ENCODE measurements at places on chromosomes 4 and X.

DNA sequence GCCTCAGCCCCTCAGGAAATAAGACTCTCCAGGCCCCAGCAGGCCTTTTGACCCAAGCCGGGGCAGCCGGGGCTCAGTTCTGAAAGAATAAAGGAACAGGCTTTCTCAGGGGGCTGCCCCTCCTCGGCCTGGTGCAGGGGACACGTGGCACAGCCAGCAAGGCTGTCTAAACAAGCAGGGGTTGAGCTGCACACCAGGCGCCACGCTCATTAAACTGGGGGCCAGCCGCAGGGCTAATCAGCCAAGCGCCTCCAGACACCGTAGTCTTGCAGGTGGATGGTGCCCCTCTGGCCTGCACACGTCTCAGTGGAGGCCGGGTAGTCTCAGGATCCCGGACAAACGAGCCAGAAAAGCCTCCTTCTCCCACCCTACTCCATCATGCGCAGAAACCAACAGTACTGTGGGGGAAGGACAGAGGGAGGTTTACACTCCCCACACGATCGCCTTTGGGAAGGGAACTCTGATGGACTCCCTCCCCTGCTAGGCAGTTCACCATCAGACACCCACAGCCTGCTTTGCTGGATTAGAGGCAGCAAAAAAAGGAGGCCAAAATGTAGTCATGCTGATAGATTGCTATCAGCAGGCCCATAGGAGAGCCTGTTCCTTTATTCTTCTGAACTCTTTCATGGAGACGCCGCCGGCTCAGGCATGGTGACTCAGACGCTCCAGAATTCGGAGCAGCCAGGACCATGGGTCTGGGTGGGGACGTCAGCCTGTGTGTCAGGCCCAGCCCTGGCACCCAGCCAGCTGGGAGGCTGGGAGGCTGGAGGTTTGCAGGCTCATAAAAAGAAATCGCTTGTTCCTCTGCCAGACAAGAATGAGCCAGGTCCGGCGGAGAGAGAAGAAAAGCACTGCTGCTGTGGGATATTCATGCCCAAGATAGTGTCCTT, 342.4 kb downstream of the BCOR start:
- DNase-seq: no peak

GRCh38 chr4:144787365-144788258, 141.7 kb downstream of the HHIP start:
- DNase-seq: no peak

- DNase-seq: no peak
These were observed 125.2 kb downstream of the FHIP1A start for GRCh38 chr4:151534195-151534594.

DNA sequence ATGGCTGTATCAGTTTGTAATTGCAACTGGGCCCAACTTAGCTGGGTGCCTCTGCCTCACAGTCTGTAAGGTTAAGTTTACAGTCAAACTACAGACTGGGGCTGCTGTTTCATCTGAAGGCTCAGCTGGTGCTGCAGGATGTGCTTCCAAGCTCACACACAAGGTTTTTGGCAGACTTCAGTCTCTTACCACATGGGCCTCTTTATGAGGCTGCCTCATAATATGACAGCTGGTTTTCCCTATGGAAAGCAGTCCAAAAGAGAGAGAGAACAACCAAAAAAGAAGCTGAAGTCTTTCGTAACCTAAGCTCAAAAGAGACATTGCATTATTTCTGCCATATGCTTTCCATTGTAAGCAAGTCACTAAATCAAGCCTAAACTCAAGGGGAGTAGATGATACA, 271.7 kb downstream of the DCTD start:
- no peak for DNase-seq

GRCh38 chr4:127586922-127587571, 45.7 kb upstream of the INTU start:
- no peak for DNase-seq

DNA sequence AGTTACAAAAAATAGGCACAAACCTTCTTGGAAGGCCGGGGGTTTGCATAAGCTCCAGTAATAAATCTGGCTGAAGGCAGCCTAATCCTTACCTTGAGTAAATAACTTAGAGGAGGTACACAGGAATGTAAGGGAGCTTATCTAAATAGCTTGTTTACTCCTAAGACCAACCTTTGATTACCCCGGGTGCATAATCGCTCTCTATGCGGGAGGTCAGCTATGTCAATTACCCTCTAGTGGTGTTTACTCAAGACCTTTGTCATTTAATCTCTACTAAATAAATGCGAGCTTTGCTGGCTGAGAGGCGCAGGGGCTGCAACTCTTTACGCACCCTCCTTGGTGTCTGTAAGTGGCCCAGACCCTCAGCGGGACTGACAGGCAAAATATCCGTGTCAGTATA, 50.2 kb upstream of the MAP9 start:
- no peak for DNase-seq

- no peak for DNase-seq
These were observed 75.4 kb upstream of the PRPS1 start for GRCh38 chrX:107552930-107553329.

DNA sequence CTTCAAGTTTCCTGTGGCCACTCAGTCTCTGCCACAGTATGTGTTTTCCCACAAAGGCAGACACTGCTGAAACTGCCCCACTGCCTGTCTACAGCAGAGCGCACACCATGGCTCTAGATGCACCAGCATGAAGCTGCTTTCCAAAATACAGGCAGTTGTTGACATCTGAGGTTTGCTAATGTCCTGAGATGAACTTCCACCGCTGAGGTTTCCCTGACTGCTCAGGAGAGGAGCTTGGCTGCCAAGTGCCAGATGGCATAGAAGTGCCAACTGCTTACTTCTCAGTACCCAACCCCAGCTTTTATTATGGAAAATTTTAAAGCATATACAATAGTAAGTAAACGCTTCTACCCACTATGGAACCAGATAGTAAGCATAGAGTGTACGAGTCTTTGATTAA, 61.0 kb upstream of the EXOC1L start:
- DNase-seq: no peak

DNA sequence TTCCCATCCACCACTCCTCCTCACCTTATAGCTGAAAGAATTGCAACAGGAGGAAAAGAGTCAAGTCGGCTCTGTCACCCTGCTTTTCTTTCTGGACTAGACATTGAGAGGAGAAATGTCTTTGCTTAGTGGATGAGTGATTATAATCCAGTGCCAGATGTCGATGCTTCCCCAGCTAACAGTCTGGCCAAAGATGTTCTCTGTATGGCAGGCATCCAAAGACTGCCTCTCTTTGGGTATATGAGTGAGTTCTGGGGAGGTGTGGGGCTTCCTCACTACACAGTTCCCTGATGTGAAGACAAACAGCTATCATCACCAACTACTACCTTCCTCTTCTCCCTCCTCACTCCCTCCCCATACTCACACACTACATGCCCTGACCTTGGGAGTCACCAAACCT, 90.9 kb downstream of the COMMD8 start:
- no peak for DNase-seq

GRCh38 chrX:104564335-104564734, 1.7 kb upstream of the IL1RAPL2 start:
- no peak for DNase-seq

GRCh38 chr4:122118243-122118642, 33.9 kb upstream of the BLTP1 start:
- DNase-seq: no peak

DNA sequence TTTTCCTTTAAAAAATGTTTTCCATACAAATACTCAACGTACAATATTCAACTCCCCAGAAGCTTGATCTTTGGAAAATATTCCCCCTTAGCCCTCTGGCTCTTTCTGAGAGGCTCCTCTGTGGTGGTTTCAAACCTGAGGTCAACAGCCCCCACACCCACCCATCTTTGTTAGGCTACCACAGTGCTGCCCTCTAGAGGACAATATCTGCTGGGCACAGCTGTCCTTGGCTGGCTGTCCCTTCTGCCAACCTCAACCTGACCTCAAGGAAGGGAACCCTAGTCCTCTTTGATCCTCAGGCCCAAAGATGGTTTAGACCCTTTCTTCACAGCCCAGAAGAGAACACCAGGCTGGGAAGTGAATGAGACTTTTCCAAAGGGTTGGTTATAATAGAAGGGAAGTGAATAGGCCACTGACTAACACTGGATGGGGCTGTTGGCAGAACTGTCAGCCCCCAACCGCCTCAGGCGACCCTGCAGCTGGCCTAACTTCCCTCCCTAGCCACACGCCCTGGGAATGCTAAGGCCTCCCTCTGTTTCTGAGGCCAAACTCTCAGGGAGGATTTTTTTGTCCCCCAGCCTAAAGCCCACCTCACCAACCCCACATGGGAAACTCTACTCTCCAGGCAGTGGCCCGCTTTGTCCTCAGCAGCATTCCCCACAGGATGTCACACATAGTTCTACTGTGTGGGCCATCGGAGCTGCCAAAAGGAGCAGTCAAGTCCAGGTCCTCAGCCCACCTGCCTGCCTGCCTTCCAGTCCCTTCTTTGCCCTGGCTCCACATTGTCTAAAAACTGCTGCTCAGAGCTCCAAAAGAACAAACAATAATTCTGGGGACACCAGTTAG, 34.3 kb downstream of the NYX start:
- DNase-seq: no peak

GRCh38 chrX:68532831-68533533, 34.1 kb downstream of the YIPF6 start:
- DNase-seq: no peak

- DNase-seq: no peak
These were observed 13.0 kb upstream of the SOWAHD start for GRCh38 chrX:119745283-119745848.

DNA sequence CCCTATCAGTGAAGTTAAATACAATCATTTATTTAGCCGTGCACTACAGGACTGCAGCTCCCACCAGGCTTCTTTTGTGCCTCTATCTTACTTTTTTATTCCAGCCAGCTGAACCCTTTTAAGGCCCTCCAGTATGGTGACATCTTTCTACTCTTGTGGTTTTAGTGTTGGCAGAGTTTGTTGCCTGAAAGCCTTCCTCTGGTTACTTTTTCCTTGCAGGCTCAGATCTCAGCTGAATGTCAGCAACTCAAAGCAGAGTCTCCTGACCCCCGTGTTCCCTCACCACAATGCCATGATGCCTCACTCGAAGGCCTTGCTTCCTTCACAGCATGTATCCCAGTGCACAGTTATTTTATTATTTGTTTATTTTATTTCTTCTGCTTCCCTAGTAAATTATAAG, 818.9 kb upstream of the LCORL start:
- DNase-seq: no peak

DNA sequence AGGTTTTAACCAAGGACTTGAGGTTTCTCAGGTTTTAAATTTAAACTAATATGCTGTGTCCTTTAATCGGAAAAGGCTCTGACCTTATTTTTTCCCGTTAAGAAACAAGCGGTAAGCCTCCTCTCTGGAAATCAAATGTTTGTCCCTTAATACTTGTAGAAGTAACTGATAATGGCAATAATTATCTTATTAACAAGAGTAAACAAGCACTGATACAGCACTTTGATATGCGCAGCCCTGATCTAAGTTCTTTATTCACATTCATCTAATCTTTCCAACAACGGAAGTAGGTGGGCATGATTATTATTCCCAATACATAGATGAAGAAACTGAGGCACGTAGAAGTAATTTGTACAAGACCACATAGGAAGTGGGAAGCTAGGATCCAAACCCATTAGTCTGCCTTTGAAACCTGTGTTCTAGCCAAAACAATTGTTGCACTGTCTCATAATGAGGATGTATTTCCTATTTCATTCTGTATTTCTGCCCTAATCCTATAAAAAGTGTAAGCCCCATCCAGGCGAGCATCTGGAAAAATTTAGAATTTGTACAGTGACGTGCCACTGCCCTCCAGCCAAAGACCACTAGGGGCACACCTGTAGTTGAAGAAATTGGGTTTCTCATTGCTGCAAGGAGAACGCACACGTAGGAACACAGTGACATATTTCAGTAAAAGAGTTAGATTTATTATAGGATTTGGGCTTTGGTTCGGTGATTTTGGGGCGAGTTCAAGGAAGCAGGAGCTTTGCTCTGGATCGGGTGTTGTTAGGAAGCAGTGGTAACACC, 606 bp downstream of the CXorf58 start:
- no peak for DNase-seq

DNA sequence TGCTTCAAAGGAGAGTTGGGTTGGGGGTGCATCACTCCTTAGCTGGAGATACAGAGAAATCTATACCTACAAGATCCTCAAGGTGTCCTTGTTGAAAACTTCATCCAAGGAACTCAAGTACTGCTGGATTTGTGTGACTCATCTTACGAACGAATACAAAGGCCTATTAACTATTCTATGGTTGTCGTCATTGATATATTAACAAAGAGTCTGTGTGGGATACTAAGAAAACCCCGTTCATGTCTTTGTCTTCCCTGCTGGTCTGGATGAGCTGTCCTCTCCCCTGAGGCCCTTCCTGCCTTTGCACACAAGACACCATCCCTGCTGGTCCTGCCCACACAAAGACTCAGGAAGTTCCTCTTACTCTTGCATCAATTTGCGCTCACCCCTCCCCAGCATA, 54.9 kb upstream of the IRF2 start:
- no peak for DNase-seq

GRCh38 chrX:23981222-23981621, 45.8 kb downstream of the KLHL15 start:
- DNase-seq: no peak

Measured in esophagus squamous epithelium (tissue), 5 donors.